ENCODE measurements at places on chromosomes 7 and 10.

- no peak for DNase-seq
Observed at GRCh38 chr10:114504769-114505579, 100.7 kb upstream of the AFAP1L2 start.

DNA sequence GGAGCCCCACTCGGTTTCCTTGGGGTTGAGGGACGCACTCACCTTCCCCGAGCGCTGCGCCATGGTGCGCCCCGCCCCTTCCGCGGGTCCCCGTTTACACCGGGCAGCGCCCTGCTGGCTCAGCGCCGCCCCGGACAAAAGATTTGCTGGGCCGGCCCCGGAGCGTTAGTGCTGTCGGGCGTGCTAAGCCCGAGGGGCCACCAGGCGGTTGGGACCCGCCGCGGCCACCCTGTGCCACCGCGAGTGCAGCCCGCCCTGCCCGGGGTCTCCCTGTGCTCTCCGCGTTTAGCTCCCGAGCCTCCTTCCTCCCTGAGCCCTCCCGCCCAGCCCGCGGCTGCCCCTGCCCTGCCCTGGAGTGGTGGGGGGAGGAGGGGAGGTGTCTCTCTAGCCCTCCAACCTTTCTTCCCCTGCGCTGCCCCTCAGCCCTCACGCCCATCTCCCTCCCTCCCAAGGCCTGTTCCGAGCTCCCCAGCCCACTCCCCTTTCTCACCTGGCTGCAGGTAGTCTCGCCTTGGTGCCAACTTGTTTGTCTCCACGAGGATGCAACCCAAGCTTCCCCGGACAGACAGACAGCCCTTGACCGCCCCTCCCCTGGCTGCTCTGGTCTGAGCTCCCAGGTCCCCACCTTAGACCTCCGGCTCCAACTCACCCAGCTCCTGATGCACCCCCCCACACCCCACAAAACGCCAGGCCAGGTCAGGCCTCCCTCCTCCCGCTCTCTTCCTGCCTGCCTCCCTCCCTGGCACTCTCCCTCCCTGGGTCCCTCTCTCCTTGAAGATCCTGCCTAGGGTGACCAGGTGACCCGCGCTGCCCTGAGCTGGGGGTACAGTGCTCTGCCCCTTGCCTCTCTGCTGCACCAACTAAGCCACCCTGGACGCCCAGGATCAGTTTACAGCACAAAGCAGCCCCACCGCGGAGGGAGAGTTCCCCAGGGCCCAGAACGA is at the start of gene CRYGN:
Gene CRYGN, minus strand, starts transcription at position 287 of the 944 bp plus-strand sequence. Its CDS starts 224 bp downstream, at position 63.
- no peak for DNase-seq

GRCh38 chr7:36192053-36192824 is 39.2 kb downstream of the EEPD1 start:
- no peak for DNase-seq

GRCh38 chr7:101671371-101672356 is 42.6 kb upstream of the MYL10 start:
- no peak for DNase-seq

- DNase-seq, result no peak
Observed at GRCh38 chr10:4194231-4194630, 409.2 kb upstream of the KLF6 start.

DNA sequence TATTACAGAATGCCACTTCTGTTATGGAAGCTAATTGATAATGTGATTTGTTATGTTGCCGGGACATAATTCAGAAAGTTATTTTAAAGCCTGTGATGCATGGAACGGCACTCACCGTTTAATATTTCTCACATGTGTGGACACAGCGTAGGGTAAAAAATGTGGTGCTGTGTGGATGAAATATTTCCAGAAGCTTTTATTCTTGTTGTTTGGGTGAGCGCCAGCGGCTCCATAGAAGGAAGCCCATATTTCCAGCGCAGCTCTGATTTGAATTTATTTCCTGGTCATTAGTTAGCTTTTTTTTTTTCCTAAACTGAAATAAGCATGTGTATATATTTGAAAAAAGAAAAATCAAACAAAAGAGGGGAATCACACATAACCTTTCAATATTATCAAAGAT is 20.2 kb upstream of the NKX6-2 start:
- DNase-seq, result no peak

- no peak for DNase-seq
Observed at GRCh38 chr7:128380483-128381106, 19.1 kb upstream of the PRRT4 start.

Measured in right renal pelvis (tissue), 4 donors.